Ovary (tissue), 10 donors: ENCODE measurements at places on chromosomes 11 and 22. TPM values are rescaled to one million over a fixed set of nuclear protein-coding genes. Genes with fewer than 3 reads are reported as not detected.
A peak's percentile ranks its signal among the peaks of the same experiment; 100 is the strongest.

GRCh38 chr22:37588546-37589215 lies 8.8 kb upstream of the LGALS2 start:
- H3K27ac ChIP-seq = no peak overlapping the region
- no peaks in the 10 kb centered on the region for H3K36me3 ChIP-seq
- DNase-seq = no peak
- no peaks in the 10 kb centered on the region for H3K27me3 ChIP-seq

DNA sequence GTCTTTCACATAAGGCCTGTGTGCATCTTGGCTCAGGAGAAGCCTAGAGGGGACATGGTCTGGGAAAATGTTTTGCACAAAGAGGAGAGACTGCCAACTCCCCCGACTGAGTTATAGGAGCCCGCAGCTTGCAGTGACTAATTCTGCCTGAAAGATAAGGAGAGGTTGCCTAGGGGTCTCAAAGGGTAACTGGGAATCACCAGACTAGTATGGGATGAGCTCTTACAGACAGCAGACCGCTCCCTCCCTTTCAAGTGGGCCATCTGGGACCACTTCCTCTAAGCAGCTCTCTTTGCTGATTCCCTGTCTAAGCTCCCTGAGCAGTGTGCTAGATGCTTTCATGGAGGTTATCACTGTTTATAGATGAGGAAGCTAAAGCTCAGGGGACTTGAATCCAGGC lies 105.1 kb downstream of the TENM4 start:
- DNase-seq = no peak
- peaks cover 21% of the 10 kb centered on the region for H3K4me1 ChIP-seq
- no peak overlapping the region for H3K4me3 ChIP-seq
- no peak overlapping the region for H3K27ac ChIP-seq

GRCh38 chr11:122173587-122173986 lies 57.6 kb upstream of the BLID start:
- no peaks in the 10 kb centered on the region for H3K27me3 ChIP-seq
- no peak overlapping the region for H3K4me3 ChIP-seq
- peaks cover 2% of the 10 kb centered on the region for H3K4me1 ChIP-seq
- no peak for DNase-seq
- no peak overlapping the region for H3K27ac ChIP-seq
- H3K36me3 ChIP-seq = no peaks in the 10 kb centered on the region

- no peaks in the 10 kb centered on the region for H3K36me3 ChIP-seq
- H3K27ac ChIP-seq = no peak overlapping the region
- no peak overlapping the region for H3K4me3 ChIP-seq
- H3K27me3 ChIP-seq = no peaks in the 10 kb centered on the region
- DNase-seq = peak; percentile 51
Observed at GRCh38 chr22:45036154-45036553, 26.3 kb upstream of the PHF21B start.

DNA sequence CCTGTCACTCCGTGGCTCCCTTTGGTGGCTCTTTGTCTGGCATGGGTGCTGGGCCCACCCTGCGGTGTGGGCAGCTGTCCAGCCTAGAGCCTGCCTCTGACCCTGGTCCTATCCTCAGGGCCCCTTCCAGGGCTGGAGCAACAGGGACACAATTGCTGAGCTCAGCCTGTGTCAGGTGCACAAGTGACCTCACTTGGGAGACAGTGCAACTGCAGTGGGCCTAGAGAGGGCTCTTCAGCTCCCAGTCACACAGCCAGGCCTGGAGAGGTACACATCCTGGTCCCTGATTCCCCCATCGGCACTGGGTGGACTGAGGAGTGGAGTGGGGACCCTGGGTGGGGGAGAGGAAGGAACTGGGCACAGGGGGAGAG lies 43.9 kb downstream of the RTN4R start:
- H3K27me3 ChIP-seq = no peaks in the 10 kb centered on the region
- no peak for DNase-seq
- no peak overlapping the region for H3K27ac ChIP-seq
- no peak overlapping the region for H3K4me3 ChIP-seq

The SCN2B gene
- 0.12 TPM for total RNA-seq

- H3K4me1 ChIP-seq = no peaks in the 10 kb centered on the region
- H3K27ac ChIP-seq = no peak overlapping the region
- no peaks in the 10 kb centered on the region for H3K27me3 ChIP-seq
- no peaks in the 10 kb centered on the region for H3K36me3 ChIP-seq
- no peak for DNase-seq
Observed at GRCh38 chr11:1163911-1164735, 6.4 kb downstream of the MUC5AC start.

DNA sequence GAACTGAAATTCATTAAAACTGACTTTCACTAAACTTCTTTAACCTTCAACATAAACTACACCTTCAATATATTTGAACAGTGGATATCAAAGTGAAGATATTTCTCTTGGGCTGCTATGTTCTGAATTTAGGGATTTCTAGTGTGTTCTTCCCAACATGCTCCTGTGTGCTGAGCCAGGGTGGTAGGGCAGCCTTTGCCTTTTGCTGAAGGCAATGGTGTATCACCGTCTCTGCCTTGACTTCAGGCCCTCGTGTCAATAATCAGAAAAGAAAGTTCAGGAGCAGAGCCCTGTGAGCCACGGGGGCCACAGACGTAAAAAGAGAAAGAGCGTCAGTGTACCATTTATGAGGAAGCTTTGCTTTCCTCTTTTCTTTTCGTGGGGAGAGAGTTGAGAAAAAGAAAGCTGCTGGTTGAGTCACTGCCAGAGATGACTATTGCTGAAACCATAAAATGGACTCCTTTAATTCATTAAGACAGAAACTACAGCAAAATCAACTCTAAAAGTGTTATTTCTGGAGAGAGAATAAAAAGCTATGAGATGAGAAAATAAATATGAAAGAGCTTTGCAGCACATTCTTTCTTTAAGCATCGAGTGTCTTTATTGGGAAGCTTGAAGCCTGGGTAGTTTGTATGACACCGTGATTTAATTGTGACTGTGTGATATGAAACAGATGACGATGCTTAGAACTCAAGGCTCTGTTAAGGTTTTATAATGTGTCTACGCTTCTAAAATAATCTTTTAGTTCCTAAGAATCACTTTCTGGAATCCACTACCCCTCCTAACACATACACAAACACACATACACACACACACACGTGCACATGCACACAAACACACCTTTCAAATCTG lies 271.8 kb upstream of the MTNR1B start:
- H3K27ac ChIP-seq = no peak overlapping the region
- DNase-seq = no peak

DNA sequence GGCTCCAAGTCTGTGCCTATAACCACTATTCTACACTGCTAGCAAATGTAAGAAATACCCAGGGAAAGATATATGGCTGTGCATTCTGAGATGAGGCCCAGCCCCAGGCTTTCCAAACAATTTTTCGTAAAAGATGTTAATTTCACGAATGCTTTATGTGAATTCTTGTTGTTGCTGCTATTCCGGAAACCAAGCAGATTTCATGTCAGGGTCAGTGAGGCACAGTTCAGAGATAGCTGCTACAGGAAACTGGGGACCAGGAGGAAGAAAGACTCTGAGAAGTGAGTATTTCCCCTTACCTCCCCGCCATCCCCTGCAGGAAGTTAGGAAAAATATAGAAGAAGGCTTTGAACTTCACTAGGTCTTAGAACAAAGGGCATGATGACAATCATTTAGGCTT lies 84.7 kb upstream of the TP53I11 start:
- H3K4me3 ChIP-seq = no peak overlapping the region
- no peaks in the 10 kb centered on the region for H3K4me1 ChIP-seq
- H3K27me3 ChIP-seq = no peaks in the 10 kb centered on the region
- H3K27ac ChIP-seq = no peak overlapping the region
- DNase-seq = no peak

The CCDC15 gene
- 1.5 TPM for total RNA-seq

The VPREB3 gene
- not detected for total RNA-seq

- H3K27me3 ChIP-seq = no peaks in the 10 kb centered on the region
- no peak for DNase-seq
- no peak overlapping the region for H3K4me3 ChIP-seq
- no peaks in the 10 kb centered on the region for H3K36me3 ChIP-seq
- H3K27ac ChIP-seq = no peak overlapping the region
- no peaks in the 10 kb centered on the region for H3K4me1 ChIP-seq
Observed at GRCh38 chr22:30941363-30941740, 27.2 kb downstream of the MORC2 start.

DNA sequence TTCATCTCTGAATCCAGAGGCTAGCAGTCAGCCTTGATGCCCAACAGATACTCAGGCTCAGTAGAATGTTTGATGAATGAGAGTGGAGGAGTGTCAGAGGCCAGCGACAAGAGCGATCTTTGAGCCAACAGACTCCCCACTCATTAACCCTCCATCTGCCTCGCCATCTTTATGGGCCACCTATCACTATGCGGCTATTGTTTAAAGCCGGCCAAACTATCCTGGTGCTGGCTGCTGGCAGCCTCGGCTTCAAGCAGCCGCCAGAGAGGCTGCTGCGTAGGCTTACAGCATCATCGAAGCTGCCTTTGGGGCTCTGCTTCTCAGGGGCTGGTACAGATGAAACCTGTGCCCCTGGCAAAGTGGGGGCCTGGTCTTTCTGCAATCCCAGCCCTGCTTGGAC lies 525.6 kb downstream of the INSC start:
- no peak overlapping the region for H3K4me3 ChIP-seq
- no peaks in the 10 kb centered on the region for H3K36me3 ChIP-seq
- H3K4me1 ChIP-seq = peaks cover 1% of the 10 kb centered on the region
- DNase-seq = no peak

DNA sequence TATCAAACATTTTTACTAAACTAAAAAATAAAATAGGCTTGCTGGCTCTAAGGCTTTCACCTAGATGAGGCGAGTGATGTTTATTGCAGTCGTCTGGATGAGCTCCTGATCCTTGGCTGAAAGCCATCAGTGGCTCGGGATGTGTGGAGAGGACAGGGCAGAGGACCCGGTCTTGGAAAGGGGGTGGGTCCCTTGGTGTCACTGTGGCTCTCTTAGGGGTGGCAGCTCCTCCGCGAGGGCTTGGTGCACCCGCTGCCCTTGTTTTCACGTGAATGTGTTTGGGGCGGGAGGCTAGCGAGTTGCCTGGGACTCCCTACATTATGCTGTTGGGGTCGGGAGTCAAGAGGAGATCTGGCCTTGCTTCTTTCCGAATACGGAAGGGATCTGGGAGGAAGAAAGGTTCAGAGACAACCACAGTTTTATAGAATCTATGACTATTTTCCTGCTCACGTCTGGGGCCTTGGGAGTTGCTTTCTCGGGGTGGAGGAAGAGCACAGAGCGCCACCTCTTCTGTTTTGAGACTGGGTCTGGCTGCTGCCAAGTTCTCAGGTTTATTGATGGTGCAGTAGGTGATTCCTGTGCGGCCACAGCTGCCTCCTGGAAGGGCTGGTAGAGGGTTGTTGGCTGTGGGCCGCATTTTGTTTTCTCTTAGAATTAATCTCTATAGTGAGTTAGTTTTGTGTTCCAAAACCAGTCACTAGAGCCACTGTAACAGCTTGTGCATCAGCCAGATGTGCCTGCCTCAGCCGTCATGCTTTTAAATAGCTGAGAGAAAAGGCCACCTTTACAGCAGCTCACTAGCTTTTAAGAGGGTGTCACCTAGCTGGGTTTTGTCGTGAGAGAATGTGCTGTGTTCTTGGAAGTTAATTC lies 12.8 kb downstream of the TBC1D22A start:
- H3K27me3 ChIP-seq = no peaks in the 10 kb centered on the region
- no peaks in the 10 kb centered on the region for H3K36me3 ChIP-seq
- no peak overlapping the region for H3K4me3 ChIP-seq
- DNase-seq = no peak

GRCh38 chr11:92977401-92977800 lies 8.0 kb downstream of the MTNR1B start:
- no peaks in the 10 kb centered on the region for H3K4me1 ChIP-seq
- no peak overlapping the region for H3K4me3 ChIP-seq
- H3K27me3 ChIP-seq = no peaks in the 10 kb centered on the region
- DNase-seq = no peak
- no peaks in the 10 kb centered on the region for H3K36me3 ChIP-seq

The SLC22A6 gene
- total RNA-seq = not detected

- no peaks in the 10 kb centered on the region for H3K36me3 ChIP-seq
- no peaks in the 10 kb centered on the region for H3K27me3 ChIP-seq
- no peak overlapping the region for H3K4me3 ChIP-seq
- H3K4me1 ChIP-seq = peaks cover 8% of the 10 kb centered on the region
- no peak for DNase-seq
Observed at GRCh38 chr11:72072348-72072747, 8.0 kb downstream of the NUMA1 start.

- no peaks in the 10 kb centered on the region for H3K27me3 ChIP-seq
- H3K4me3 ChIP-seq = no peak overlapping the region
- peaks cover 7% of the 10 kb centered on the region for H3K4me1 ChIP-seq
- no peaks in the 10 kb centered on the region for H3K36me3 ChIP-seq
- no peak for DNase-seq
- H3K27ac ChIP-seq = no peak overlapping the region
Observed at GRCh38 chr11:934527-934926, 8.9 kb downstream of the AP2A2 start.

GRCh38 chr11:90646706-90647105 lies 423.9 kb upstream of the CHORDC1 start:
- H3K27me3 ChIP-seq = no peaks in the 10 kb centered on the region
- H3K36me3 ChIP-seq = no peaks in the 10 kb centered on the region
- no peak for DNase-seq
- no peaks in the 10 kb centered on the region for H3K4me1 ChIP-seq

GRCh38 chr11:76783896-76784813 lies 999 bp downstream of the TSKU start:
- H3K36me3 ChIP-seq = no peaks in the 10 kb centered on the region
- H3K4me3 ChIP-seq = peak overlapping the region; percentile 94
- peaks cover 27% of the 10 kb centered on the region for H3K4me1 ChIP-seq
- peak; percentile 88 for DNase-seq
- no peaks in the 10 kb centered on the region for H3K27me3 ChIP-seq

DNA sequence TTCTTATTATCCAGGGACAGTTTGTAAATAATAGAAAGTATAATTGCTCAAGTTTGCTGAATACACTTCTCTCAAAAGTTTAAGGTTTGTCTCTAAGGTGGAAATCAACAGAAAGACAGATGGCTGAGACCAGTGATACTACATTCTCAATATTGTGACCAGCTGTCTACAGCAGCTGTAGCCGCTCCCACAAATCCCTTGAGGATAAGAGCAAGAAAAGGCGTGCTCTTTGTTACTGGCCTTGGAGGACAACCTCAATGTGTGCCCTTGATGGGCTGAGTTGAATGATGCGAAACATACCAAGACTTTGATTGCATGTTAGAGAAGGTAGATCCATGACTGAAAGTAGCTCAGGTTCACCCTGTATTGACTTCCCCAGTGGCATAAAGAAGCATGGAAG lies 6.1 kb downstream of the OR6M1 start:
- H3K27me3 ChIP-seq = no peaks in the 10 kb centered on the region
- no peaks in the 10 kb centered on the region for H3K4me1 ChIP-seq
- H3K4me3 ChIP-seq = no peak overlapping the region
- H3K27ac ChIP-seq = no peak overlapping the region

DNA sequence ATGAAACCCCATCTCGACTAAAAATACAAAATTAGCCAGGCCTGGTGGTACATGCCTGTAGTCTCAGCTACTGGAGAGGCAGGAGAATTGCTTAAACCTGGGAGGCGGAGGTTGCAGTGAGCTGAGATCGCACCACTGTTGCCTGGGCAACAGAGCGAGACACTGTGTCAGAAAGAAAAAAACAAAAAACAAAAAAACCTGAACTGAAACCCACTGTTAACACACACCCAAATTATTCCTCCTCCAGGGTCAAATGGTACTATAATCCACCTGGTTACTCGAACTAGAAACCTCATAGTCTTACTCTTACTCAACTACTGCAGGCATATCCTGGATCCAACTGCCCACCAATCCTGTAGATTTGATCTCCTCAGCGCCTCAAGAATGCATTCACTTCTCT lies 35.5 kb downstream of the USP28 start:
- no peak for DNase-seq
- H3K36me3 ChIP-seq = no peaks in the 10 kb centered on the region
- H3K4me3 ChIP-seq = no peak overlapping the region
- no peak overlapping the region for H3K27ac ChIP-seq
- no peaks in the 10 kb centered on the region for H3K27me3 ChIP-seq
- no peaks in the 10 kb centered on the region for H3K4me1 ChIP-seq
